Stimulated activated CD8-positive, alpha-beta memory T cell treated with anti-CD3 and anti-CD28 coated beads, Interleukin-7, amount 100 ng/mL, for 1 hour (primary cell): ENCODE measurements at places on chromosomes 13 and 19.

DNA sequence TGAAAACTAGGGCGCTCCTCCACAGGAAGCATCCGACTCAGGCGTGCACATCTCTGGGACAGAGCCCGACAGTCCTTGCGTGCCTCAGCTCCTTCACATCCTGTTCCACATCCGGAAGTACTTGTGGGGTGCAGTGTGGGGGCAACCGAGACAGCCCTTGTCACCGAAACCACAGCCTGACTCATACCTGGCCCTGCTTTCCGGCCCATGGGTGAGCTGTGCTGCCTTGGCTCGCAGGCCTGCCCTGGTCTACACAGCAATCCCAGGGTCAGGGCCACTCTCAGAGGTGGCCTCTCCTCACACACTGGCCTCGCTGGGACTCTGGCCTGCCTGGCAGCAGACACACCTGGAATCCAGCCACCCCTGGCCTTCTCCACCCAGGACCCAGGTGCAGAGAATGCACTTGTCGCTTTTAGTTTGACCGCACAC, 100.4 kb downstream of the STK24 start:
- DNase-seq: peak; percentile 68

GRCh38 chr13:28754698-28755545, 36.2 kb upstream of the SLC46A3 start:
- no peak for DNase-seq

DNA sequence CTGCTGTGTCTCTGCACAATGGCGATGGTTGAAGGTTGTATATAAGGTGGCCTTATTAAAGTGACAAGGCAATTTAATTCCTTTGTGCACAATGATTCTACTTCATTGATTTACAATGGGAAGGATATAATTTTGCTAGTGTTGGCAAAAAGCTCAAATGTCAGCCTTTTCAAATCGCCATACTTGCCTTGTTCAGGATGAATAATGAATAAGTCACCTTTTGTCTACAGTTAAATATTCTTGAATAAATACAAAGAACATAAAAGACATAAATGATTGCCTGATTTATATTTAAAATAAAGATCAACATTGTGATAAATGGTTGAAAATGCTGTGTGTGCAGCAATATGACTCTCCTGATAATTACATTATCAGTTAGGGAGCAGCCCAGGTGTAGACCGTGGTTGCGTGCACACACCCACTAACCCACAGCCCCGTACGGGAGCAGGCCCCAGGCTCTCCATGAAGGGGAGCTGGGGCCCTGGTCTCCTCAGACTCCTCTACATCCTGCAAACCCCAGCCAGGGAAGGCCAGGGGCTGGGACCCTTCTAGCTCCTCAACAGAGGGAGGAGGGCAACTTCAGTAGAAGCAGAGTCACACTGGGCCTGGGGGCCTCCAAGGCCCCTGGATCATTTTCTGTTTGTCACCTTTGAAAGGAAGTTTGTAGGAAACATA, 64.9 kb downstream of the TEX29 start:
- DNase-seq: no peak

DNA sequence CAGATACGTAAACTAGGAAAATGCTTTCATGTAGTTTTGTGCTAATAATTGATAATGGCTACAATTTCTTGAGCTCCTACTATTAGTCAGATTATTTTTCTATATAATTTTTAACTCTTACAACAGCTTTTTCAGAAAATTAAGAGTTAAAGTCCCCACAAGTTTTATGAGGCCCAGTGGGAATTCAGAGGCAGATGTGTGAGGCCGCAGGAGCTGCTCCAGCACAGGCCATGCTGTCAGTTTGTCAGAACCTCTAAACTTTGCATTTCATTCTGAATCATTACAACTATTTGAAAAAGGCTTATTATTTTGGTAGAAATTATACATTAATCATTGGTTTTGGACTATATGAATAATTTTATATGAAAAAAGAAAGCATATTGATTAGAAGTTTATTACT, 370.8 kb downstream of the MYO16 start:
- no peak for DNase-seq

- DNase-seq: no peak
These were observed 629.7 kb downstream of the LIG4 start for GRCh38 chr13:107585469-107586180.

GRCh38 chr19:40672038-40672437, 18.4 kb downstream of the NUMBL start:
- no peak for DNase-seq

GRCh38 chr13:79992111-79992510, 348.8 kb downstream of the SPRY2 start:
- DNase-seq: no peak

DNA sequence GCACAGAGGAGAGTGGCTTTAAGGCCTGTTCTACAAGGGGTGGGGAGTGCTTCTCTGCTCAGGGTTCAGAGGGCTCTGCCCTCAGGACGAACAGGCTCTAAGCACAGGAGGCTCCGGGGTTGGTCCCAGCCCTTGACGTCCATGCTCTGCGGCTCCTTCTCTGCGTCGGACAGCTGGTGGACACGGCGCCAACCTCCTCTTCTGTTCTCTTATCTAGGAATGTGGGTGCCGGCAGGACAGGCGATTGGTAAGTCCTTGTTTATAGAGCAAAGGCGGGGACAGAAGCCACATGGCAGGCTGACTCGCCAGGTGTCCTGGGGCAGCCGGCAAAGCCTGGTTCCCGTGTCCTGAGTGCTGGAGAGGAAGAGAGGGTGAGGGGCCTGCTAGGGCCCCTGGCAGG, 8.4 kb upstream of the RPS15 start:
- DNase-seq: no peak

GRCh38 chr19:37902668-37903067, 3.7 kb downstream of the WDR87 start:
- peak; percentile 55 for DNase-seq

DNA sequence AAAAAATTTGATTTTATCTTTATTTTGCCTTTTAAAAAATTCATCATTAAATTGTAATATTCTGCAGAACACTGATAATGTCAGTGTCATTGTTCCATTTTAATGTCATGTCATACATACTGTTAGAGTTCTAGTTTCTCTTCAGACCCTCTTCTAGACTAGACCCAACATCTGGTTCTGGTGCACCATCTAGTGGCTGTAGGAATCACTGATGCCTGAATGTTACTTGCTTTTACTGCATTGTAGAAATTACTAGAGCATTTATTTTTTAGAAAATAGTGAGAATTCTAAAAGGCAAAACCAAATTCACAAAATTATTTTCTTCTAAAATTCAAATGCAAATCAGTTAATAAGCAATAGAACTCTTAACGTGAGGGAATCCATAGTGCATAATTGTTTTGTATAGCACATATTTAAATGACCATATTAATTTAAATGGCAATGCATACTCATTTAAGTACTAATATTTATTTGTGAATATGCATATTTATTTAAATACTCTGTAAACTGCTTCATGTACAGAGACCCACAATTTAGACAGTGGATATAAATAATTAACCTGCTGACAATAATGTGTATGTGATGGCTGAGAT, 425.7 kb downstream of the KLF12 start:
- DNase-seq: no peak

DNA sequence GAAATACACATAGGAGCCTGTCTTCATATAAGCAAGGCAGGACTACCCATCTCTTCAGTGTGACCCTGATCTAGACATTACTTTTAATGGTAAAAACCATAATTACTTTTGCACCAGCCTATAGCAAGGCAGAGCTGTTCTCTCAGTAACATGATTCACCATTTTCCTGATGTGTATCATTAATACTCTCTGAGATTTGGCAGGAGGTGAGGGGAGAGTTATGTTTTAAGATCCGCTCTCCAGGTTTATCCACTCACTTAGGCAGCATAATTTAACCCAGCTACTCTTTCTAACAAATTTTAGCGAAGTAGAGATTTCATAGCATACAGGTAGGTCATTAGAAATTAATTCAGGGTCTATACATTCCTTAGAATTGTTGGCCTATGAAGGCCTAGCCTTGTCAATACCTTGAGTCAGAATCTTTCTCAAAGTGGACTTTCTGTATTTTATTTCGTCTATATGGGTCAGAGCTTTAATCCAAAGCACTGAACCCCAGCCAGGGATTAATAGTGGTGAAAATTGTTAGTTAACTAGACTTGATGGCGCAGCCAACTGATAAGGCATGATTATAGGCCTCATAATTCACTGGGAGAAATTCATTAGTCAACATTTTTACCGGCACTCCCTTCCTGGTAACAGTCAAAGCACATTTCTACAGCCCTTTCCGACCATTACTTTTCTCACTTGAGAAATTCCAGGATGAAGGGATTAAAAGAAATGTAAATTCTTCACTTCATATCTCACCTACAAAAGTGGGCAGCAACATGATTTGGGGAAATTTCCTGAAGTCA, 955.1 kb downstream of the DIAPH3 start:
- no peak for DNase-seq

DNA sequence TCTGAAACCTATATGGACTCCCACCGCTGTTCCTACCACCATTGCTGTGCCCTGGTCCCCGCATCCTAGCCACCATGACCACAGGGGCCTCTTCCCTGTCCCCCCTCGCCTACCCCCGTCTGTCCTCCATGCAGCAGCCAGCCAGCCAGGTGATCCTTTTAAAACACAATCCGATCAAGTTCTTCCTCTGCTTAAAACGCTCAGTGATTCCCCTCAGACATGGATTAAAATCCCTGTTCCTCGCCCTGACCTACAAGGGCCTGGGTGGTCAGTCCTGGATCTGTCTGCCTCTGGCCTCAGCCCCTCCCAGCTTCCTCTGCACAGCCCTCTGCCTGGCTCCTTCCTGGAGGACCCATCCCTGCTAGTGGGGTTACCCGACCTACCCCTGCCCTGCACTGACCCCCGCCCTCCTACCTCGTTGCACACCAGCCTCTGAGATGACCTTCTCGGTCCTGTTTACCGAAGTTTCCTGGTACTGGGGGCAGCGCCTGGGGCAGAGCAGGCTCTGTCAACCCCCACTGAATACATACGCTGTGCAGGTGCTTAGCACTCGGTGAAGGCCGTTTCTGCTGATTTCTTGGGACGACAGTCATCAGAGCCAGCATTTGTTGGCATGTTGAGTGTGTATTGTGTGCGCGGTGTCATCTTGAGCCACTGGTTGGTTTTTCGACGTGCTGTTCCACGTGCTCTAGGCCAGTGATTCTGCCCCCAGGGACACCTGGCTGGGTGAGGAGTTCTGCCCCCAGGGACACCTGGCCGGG, 14.7 kb upstream of the LENG8 start:
- no peak for DNase-seq

DNA sequence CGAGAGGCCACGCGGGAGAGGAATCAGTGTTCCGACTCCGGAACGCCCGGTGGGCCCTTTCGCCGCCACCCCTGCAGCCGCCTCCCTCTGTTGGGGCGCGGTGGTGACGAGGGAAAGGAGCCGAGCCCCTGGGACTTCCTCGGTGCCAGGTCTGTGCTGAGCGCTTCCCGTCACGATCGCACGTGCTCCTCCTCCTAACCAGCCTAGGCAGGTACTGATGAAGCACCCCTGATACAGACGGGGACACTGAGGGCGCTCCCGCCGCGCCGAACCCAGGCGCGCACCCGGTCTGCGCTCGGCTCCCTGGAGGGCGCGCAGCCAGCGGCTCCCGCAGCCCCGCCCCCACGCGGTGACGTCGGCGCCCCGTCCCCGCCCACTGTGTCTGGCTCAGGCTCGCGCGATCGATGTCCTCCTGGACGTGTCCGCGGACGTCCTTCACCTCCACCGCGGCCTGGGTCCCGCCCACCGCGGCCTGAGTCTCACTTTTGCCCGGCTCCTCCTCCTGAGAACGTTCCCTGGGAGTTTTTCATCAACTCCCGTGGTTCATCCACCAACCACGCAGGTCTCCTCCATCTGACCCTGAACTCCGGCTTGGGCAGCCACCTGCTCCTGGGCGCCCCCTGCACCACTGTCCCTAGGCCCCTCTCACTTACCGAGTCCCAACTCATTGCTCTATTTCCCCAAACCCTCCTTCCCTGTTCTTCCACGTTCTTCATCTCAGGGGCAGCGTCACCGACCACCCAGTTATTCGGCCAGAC, 2.6 kb upstream of the KLK15 start:
- DNase-seq: peak; percentile 37

GRCh38 chr13:46624353-46624752, 71.4 kb downstream of the LRCH1 start:
- no peak for DNase-seq

DNA sequence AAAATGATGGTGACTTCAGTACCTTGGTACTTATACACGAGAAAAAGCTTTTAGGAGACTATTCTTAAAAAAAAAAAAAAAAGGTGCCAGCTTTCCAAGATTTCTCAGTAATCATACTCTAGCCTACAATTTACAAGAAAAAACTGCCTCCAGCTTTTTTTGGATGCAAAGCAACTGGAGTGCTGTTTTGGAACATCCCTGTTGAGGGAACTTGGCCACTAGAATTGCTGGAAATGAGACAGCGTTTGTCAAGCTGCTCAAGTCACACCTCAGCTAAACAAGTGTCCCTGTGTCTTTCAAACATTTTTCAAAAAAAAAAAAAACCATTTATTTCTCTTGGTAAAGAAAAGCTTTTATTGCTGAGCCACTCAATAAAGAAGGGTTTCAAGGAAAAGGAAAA, 413.1 kb upstream of the ARGLU1 start:
- DNase-seq: no peak

GRCh38 chr19:29017788-29018187, 195.2 kb downstream of the UQCRFS1 start:
- no peak for DNase-seq
